ENCODE measurements at places on chromosomes 1 and 21.

DNA sequence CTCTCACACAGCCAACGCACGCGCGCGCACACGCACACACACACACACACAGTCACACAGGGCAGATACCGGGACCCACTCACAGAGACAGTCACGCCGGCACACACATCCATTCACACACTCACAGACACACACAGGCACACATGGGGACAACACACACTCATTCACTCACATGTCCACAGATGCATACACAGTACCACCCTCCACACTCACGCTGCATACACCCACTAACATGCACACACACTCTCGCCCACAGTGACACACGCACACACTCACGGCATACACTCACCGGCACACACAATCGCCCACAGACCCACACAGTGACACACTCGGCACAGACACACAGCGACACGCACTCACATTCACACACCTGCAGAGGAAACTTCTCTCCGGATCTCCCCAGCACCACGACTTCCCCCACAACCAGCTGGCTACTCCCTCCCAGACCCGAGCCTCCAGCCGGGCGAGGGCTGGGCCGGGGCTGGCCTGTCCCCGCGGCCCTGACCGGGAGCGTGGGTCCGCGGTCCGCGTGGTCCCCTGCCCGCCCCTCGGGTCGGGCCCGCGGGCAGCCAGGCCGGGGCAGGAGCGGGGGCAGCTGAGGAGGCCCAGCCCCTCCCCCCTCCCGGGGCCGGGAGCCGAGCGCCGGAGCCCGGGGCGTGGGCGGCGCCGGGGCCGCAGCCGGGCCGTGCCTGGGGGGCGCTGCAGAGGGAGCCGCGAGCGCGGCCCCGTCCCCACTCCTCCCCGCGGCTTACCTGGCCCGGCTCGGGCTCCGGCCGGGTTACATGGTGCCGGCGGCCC, 552 bp downstream of the DLGAP3 start:
- no peak for DNase-seq

GRCh38 chr1:89827330-89827729, 6.5 kb downstream of the LRRC8D start:
- DNase-seq: no peak

DNA sequence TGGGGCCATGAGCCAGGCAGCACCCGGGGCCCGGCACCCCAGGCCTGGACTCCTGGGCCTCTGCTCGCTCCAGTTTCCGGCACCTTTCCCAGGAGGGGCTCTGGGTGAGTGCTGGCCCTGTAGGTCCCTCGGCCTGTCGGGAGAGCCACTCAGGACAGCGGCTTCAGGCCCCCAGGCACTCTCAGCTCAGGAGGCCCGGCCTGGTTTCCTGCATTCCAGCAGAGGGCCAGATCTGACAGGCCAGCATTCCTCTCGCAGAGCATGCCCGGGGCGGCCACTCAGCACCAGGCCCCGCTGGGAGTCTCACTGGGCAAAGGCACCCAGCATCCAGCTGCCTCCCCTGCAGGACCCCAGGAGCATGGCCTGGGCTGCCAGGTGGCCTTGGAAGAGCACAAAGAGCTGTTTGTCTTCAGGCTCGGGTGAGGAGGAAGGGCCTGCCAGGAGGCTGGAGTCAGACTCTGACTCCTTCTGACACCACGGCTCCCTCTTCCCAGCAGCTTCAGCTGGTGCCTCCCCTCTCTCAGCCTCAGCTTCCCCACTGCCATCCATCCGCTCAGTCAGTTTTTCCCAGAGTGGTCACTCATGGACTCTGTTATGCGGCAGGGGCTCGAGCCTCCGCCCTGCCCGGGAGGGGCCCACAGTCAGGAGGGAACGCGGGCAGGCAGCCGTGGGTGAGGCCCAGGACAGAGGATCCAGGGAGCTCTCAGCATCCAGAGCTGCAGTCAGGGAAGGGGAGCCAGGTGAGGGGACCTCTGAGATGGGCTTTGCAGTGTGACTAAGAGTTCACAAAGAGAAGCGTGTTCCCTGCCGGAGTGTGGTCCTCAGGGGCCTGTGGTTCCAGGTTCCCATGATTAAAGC, 51.7 kb downstream of the WNT9A start:
- no peak for DNase-seq

GRCh38 chr1:226082959-226083301, 20.4 kb downstream of the H3-3A start:
- no peak for DNase-seq

DNA sequence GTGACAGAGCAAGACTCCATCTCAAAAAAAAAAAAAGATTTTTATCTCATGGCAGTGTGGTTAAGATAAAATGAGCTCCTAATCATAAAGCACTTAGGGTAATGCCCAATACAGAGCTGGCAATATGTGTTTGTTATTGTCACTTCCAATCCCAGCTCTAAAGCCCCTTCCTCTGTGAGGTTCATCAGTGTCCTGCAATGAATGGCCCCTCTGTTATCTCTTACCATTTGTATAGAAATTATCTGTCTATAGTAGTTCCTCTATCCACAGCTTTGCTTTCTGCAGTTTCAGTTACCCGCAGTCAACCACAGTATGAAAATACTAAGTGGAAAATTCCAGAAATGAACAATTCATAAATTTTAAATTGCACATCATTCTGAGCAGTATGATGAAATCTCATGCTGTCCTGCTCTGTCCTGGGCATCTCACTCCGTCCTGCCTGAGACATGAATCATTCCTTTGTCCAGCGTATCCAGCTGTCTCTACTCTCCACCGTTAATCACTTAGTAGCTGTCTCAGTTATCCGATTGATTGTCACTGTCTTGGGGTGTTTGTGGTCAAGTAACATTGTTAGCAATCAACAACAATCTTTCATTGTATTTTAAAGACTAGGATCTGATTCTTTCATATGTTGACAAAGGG, 50.2 kb upstream of the DNAH14 start:
- no peak for DNase-seq

DNA sequence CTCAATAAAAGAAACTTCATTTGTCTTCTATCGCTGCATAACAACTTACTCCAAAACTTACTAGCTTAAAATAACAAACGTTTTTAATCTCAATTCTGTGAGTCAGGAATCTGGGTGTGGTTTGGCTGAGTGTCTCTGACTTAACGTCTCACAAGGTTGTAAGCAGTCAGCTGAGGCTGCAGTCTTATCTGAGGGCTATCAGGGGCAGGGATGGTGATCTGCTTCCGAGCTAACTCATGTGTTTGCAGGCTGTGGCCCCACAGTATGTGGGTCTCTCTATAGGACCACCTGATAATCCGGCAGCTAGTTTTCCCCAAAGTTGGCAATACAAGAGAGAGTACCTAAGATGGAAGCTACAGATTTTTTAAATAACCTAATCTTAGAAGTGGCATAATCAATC, 234.2 kb upstream of the FGGY start:
- no peak for DNase-seq

- no peak for DNase-seq
Observed at GRCh38 chr1:1179983-1180861, 6.5 kb downstream of the TTLL10 start.

DNA sequence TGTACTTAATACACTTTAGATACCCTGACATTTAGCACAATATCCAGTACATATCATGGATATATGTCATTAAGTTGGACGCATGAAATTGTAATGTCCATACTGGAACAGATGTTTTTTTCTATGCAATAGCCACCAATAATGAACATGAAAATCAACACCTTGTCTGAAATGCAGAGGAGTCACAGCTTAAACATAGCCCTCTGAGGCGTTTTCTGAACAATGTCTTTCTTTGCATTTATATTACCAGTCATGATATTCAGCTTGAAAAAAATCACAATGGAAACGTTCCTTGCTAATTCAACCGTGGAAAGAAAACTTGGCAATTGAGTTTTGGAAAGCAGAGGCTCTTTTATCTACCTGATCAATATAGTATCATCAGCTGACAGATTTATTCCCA, 86.7 kb upstream of the COL11A1 start:
- no peak for DNase-seq

- no peak for DNase-seq
Observed at GRCh38 chr1:96464522-96464921, 257.1 kb upstream of the PTBP2 start.

- DNase-seq: no peak
Observed at GRCh38 chr1:40712405-40712944, 21.0 kb downstream of the NFYC start.

GRCh38 chr1:202153284-202153683, 7.1 kb downstream of the PTPN7 start:
- DNase-seq: no peak

DNA sequence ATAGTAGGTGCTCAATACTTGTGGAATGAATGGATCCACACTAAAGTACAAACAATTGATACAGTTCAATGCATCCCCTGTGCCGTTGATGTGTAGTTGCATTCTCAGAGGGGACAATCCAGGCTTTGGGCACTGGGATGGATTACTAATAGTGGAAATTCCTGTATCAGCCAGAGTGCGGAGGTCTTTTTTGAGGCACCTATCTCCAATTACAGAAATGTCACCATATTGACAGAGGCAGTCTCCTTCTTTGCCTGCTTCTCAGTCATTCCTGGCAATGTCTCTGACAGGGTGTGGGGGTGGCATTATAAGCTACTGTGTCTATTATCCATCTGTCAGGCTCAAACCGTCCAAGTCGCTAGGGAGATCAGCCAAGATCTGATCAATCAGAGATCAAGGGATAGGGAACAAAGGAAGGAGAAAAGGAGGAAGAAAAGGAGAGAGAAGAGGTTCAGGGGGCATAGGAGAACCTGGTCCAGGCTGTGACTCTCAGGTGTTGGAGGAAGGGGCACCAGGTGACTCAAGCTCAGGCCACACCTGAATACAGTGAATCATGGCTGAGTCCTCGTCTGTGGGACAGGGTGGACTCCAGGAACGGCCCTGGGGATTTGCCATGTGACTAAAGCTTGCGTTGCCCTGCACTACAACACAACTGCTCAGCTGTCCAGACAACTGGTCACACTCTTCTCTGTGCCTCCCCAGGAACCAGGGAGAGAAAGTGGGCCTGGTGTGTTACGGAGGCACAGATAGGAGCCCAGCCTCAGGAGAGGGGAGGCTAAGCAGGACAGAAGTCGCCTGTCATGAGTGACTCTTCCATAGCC, 3.4 kb upstream of the LAMB3 start:
- DNase-seq: no peak

- no peak for DNase-seq
Observed at GRCh38 chr1:182707122-182707521, 22.7 kb upstream of the RGS8 start.

- no peak for DNase-seq
Observed at GRCh38 chr1:150887018-150887417, at the start of gene CTXND2. CTXND2 (plus strand) TSS chr1:150887136; CDS start chr1:150912315, 25,179 bp downstream.

GRCh38 chr1:198238121-198238520, 81.3 kb downstream of the NEK7 start:
- DNase-seq: no peak

DNA sequence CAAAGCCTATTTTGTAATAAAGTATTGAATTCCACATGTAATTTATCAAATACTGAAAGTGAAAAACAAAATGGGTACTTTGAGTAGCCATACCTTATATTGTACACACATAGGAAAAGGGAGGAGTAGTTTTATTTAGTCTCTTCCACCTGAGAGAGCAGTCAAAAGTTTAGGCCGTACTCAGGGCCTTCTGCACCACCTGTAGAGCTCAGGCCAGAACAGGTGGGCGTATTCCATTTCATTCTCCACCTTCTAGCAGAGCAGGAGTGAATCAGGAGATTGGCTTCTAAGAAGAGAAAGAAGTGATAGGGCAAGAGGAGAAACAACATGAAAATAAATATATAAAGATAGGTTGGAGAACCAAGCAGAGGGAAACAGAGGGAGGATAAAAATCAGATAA, 44.0 kb downstream of the TRAF5 start:
- no peak for DNase-seq

DNA sequence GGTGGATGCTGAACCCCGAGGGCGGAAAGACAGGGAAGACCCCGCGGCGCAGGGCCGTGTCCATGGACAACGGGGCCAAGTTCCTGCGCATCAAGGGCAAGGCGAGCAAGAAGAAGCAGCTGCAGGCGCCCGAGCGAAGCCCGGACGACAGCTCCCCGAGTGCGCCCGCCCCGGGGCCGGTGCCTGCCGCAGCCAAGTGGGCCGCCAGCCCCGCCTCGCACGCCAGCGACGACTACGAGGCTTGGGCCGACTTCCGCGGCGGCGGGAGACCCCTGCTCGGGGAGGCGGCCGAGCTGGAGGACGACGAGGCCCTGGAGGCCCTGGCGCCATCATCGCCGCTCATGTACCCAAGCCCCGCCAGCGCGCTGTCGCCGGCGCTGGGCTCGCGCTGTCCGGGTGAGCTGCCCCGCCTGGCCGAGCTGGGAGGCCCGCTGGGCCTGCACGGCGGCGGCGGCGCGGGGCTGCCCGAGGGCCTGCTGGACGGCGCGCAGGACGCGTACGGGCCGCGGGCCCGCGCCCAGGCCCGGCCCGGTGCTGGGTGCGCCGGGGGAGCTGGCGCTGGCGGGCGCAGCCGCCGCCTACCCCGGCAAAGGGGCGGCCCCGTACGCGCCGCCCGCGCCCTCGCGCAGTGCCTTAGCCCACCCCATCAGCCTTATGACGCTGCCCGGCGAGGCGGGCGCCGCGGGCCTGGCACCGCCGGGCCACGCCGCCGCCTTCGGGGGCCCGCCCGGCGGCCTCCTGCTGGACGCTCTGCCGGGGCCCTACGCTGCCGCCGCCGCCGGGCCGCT, 20.7 kb downstream of the FOXO6 start:
- no peak for DNase-seq

GRCh38 chr1:238439511-238439910, 548.8 kb upstream of the ZP4 start:
- DNase-seq: no peak

GRCh38 chr1:36836196-36836883, 198.0 kb downstream of the GRIK3 start:
- DNase-seq: no peak

GRCh38 chr1:39776400-39776713, 5.2 kb upstream of the OXCT2 start:
- no peak for DNase-seq

GRCh38 chr1:58841455-58841854, 57.6 kb upstream of the JUN start:
- DNase-seq: no peak

- no peak for DNase-seq
Observed at GRCh38 chr1:19654386-19654785, 10.3 kb downstream of the NBL1 start.

DNA sequence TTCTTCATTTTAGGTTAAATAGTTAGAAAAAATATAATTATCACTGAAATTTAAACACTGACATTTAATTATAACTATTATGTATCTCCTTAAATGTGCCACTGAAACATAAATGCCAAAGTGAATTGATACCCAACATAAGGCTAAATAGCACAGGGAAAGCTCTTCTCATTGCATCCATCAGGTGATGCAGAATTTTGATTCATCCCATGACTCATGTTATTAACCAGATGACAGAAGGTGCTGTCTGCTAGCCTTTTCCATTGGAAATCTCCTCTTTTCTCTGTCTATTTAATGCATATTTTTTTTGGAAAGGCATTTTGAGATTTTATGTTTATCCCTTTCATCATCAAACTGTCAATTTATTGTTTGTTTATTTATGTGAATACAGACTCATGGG, 136.8 kb downstream of the KCNK2 start:
- DNase-seq: no peak

- DNase-seq: no peak
Observed at GRCh38 chr1:23896491-23896890, 16.7 kb downstream of the CNR2 start.

- no peak for DNase-seq
Observed at GRCh38 chr1:174768949-174769348, 230.8 kb upstream of the CACYBP start.

Data from stimulated activated CD4-positive, alpha-beta T cell treated with anti-CD3 and anti-CD28 coated beads, Interleukin-15, amount 100 ng/mL, for 1 hour (primary cell).